ENCODE measurements at places on chromosomes 4 and X. TPM values are rescaled to one million over a fixed set of nuclear protein-coding genes. Genes with fewer than 3 reads are reported as not detected.

IL2 gene
- 5.4 TPM for total RNA-seq

IL21 gene
- 0.09 TPM for total RNA-seq

DNA sequence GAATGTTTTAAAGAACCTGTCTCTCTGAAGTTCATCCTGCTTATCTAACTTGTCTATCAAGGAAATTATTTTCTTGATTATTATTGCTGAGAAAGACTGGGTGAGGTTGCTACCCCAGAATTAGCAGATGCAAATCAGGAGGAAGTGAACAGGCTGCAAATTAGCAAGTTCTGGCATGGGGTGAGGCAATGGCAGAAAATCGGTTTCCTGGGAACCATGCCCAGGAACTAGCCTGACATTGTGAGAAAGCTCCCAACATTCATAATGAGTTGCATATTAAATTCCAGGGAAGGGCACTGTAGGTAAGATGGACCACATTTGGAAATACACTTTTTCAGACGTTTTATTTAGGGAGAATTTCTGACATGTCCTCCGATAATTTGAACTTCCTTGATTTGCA is 11.6 kb downstream of the ARSF start:
- H3K4me1 ChIP-seq: no peaks in the 10 kb centered on the region
- H3K4me3 ChIP-seq: no peak overlapping the region
- H3K27ac ChIP-seq: no peak overlapping the region

- no peaks in the 10 kb centered on the region for H3K4me1 ChIP-seq
- no peaks in the 10 kb centered on the region for H3K36me3 ChIP-seq
- H3K27ac ChIP-seq: no peak overlapping the region
- H3K4me3 ChIP-seq: no peak overlapping the region
- H3K27me3 ChIP-seq: no peaks in the 10 kb centered on the region
These were observed 307.5 kb upstream of the ANXA10 start for GRCh38 chr4:167784826-167785225.

DNA sequence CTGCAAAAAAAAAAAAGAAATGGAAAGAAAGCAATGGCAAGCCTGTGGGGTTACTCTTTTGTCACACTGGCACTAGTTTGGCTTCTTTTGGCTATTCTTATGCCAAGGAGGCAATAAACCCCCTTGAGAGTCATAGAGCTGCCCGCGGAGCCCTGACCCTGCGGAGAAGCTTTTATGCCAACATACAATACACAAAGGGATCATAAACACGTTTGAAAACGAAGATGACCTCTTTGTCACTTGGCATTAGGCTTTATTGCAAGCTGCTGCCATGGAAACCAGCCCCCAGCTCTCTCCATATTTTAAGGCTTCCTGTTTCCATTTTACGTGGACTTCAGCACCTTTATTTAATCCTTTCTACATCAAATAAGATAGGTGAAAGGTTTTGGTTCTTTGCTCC is 7.6 kb downstream of the NEUROG2 start:
- H3K36me3 ChIP-seq: peaks cover 8% of the 10 kb centered on the region
- H3K4me1 ChIP-seq: peaks cover 23% of the 10 kb centered on the region
- H3K27me3 ChIP-seq: peaks cover 70% of the 10 kb centered on the region

NDP gene
- total RNA-seq: not detected
